Fibroblast of the aortic adventitia (primary cell): ENCODE measurements at places on chromosomes 5 and 9. TPM values are rescaled to one million over a fixed set of nuclear protein-coding genes. Genes with fewer than 3 reads are reported as not detected.

OSTF1 gene
- 10.3 and 27.7 TPM in 2 replicates for total RNA-seq

LHX2 gene
- total RNA-seq = not detected in 2 replicates

DIPK1B gene
- 0.45 and 0.98 TPM in 2 replicates for total RNA-seq

SHISAL2B gene
- not detected in 2 replicates for total RNA-seq

TMEM174 gene
- not detected in 2 replicates for total RNA-seq

PDCD1LG2 gene
- 4.1 and 10.9 TPM in 2 replicates for total RNA-seq

PCDHA3 gene
- 0.27 and 0.49 TPM in 2 replicates for total RNA-seq

PKD2L2 gene
- total RNA-seq = not detected in 2 replicates

MZB1 gene
- 0.18 TPM in 1 of 2 replicates, not detected in the other for total RNA-seq

VLDLR gene
- 12.7 and 41.3 TPM in 2 replicates for total RNA-seq

ACTBL2 gene
- not detected in 2 replicates for total RNA-seq

DBN1 gene
- 151 and 188 TPM in 2 replicates for total RNA-seq

NUTM2G gene
- total RNA-seq = not detected in 2 replicates

C9orf50 gene
- total RNA-seq = 0.98 TPM in 1 of 2 replicates, not detected in the other

F12 gene
- 0.27 and 1.4 TPM in 2 replicates for total RNA-seq

FOXI1 gene
- total RNA-seq = not detected in 2 replicates

SLC6A7 gene
- total RNA-seq = not detected in 2 replicates

ADRA1B gene
- total RNA-seq = 0.63 TPM in 1 of 2 replicates, not detected in the other

EQTN gene
- not detected in 2 replicates for total RNA-seq

LTC4S gene
- 1.5 and 3.3 TPM in 2 replicates for total RNA-seq

NKD2 gene
- total RNA-seq = 0.81 TPM in 1 of 2 replicates, not detected in the other
